ENCODE measurements at places on chromosomes 2 and 18.

DNA sequence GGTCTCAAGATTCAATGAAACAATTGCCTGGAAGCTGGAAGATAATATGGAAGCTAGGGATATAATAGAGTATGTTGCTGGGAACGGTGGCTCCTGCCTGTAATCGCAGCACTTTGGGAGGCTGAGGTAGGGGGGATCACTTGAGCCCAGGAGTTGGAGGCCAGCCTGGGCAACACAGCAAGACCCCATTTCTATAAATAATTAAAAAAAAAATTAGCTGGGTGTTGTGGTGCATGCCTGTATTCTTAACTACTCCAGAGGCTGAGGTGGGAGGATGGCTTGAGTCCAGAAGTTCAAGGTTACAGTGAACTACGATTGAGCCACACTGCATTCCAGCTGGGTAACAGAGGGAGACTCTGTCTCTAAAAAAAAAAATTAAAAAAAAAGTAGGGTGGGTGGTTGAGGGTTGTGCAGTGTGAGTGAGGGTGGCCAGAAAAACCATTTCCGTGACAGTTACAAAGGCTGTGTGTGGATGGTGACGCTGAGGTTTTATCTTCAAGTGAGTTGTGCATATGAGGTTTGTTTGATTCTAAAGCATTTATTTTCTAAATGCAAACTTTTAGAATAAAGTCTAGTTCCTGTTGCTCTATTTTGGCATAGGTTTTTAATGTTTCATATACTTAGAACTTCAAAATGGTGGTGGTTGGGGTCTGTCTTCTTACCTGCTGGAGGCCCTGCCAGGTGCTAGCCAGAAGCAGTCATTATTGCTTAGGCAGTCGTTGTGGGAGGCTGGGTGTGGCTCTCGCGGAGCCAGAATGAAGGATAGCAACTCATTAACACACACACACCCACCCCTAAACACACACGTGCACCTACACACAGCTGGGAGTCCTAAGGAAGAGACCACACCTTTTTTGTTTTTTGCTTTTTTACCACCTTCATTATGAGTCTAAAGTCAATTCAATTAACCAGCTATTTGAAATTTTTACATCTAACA is 4.7 kb upstream of the IL1R2 start:
- no peak for DNase-seq

DNA sequence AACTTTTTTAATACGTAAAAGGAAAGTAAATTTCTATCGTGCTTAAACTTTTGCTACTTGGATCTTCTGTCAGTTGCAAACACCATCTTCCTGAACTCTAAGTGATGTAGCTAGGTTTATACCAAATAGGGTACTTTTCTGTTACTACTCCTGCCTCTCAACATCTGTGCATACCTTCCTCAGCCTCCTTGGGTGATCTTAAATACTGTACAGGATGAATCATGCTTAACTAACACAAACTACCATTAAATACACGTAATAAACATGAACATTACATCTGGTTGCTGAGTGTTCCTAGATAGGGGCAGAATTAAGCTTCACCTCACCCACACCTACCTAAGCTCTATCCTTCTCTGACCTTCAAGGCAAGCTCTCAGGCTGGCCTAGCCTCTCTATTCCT is 398.0 kb downstream of the TXNL1 start:
- DNase-seq, result no peak

- DNase-seq, result no peak
Measured at GRCh38 chr2:156845806-156846558, 409.8 kb downstream of the GPD2 start.

DNA sequence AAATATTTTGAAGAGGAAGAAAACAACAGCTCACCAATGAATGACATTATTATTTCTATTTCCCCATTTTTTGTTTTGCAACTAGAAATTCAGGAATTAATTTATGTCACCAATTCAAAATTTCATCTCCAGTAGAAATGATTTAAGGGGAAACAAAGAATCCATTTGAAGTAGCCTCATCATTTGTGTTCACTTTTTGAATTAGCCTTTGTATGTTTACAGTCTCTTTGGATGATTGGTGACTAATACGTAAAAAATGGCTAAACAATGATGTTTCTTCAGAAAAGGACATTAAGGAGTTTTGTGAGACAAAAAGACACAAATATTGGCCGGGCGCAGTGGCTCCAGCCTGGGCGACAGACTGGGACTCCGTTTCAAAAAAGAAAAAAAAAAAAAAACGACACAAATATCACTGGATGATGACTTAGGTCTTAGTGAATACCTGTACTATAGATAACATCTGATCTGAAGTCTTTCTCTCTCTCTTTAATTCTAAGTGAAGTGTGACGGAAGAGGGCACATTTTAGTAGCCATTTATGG is 313.2 kb downstream of the PIK3C3 start:
- no peak for DNase-seq
